Type B pancreatic cell (in vitro differentiated cells): ENCODE measurements at places on chromosomes 4 and X.

- H3K4me3 ChIP-seq = peak overlapping the region; percentile 92
- H3K4me1 ChIP-seq = peaks cover 20% of the 10 kb centered on the region
- no peaks in the 10 kb centered on the region for H3K36me3 ChIP-seq
Observed at GRCh38 chrX:71181558-71181909, 36.9 kb downstream of the NLGN3 start.

GRCh38 chr4:19791422-19792123 is 460.1 kb upstream of the SLIT2 start:
- H3K4me1 ChIP-seq = no peaks in the 10 kb centered on the region
- no peaks in the 10 kb centered on the region for H3K36me3 ChIP-seq
- peaks cover 35% of the 10 kb centered on the region for H3K27me3 ChIP-seq
- H3K27ac ChIP-seq = no peak overlapping the region
- H3K4me3 ChIP-seq = no peak overlapping the region

DNA sequence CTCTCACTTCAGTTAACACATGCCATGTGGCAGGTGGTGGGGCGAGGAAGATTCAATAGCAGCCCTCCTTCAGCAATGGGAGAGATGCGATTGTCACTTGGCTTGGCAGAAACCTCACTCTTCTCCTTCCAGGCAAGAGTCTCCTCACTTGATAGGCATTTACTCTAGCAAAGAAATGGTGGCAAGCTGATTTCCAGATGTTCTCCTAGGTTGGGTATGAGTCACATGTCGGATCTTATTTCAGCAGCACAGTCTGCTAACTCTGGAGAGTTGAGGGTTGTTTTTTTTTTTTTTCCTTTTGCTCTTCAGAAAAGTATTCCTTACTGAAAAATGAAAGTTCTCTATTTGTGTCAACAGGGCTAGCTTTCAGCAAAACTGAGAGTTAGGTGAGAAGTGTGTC is 119.5 kb upstream of the CHRDL1 start:
- H3K27me3 ChIP-seq = no peaks in the 10 kb centered on the region
- no peak overlapping the region for H3K27ac ChIP-seq
- DNase-seq = no peak
- no peak overlapping the region for H3K4me3 ChIP-seq

GRCh38 chr4:2256781-2257191 is 5.1 kb downstream of the MXD4 start:
- H3K4me3 ChIP-seq = no peak overlapping the region
- no peaks in the 10 kb centered on the region for H3K27me3 ChIP-seq
- peaks cover 9% of the 10 kb centered on the region for H3K36me3 ChIP-seq
- peaks cover 6% of the 10 kb centered on the region for H3K4me1 ChIP-seq
- DNase-seq = no peak

DNA sequence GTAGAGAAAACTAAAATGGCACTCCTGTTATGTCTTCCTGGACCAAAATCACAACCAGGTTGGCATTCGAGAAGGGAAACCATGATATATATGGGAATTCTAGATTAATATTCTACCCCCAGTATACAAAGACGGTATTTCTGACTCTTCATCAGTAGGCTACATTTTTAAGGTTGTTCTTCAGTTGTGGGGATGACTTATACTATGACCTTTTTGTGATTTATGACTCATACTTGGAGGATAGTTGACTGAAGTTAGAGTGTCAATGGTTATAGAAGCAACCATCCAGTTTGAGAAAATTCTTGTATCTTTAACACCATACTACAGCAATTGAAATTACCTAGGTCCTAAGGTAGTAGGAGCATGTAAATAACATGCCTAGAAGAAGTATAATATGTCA is 49.8 kb upstream of the CYSLTR1 start:
- H3K4me3 ChIP-seq = no peak overlapping the region
- H3K27me3 ChIP-seq = no peaks in the 10 kb centered on the region
- H3K27ac ChIP-seq = no peak overlapping the region
- no peaks in the 10 kb centered on the region for H3K36me3 ChIP-seq

DNA sequence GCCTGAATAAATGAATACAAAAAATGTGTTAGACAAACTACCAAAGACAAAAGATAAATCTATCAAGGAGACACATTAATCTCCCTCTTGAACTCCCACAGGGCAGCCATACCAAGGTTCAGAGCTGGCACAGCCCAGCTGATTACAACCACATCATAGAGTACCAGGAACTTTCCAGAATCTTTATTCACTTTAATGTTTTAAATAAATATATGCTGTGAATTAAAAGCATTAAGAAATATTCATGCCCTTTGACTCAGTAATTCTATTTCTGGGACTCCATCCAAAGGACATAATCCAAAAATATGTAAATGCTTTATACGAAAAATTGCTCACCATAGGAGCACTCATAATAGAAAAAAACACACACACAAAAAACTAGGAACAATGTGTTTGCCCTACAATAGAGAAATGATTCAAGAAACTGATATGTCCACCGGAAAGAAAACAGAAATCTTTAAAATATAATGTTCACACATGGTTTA is 126.0 kb downstream of the LDB2 start:
- H3K27me3 ChIP-seq = peaks cover 4% of the 10 kb centered on the region
- no peaks in the 10 kb centered on the region for H3K4me1 ChIP-seq
- H3K36me3 ChIP-seq = peaks cover 3% of the 10 kb centered on the region
- no peak overlapping the region for H3K27ac ChIP-seq
- no peak for DNase-seq
- no peak overlapping the region for H3K4me3 ChIP-seq

DNA sequence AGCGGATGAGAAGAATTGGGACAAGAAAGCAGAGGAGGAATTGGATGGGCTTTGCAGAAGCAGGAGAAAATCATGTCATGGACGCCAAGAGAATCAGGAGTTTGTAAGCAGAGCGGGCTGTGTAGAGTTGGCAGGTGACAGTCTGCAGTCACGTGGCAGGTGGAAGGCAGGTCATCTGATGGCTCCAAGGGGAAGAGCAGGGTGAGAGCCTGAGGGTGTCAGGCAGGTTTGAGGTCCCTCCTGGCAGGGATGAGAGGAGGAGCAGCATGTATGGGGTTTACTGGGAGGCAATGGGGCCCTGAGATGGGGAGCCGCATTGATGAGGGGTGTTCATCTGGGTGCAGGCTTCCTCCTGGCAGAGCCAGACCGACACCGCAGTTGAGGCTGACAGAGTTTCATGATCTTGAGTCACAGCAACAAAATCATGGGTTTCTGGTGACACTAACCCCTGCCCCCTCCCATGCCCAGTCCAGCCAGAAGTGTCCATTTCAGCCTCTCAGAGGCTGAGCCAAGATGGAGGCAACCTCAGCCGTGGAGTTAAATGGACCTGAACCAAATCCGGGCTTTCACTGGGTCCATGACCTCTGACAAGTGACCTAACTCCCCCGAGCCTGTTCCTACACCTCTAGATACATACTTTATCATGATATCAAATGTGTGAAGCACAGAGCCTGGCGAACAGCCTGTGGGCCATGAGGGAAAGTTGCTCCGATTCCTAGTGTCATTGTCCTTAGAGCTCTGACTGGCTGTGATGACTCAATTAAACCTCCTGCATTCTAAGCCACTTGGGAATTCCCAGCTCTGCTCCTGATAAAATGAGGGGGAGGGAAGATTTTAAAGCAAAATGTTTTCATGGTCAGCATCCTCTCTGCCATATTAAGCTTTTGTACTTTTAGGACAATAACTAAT is 36.1 kb downstream of the EVC start:
- H3K27ac ChIP-seq = no peak overlapping the region
- DNase-seq = peak; percentile 25
- no peaks in the 10 kb centered on the region for H3K27me3 ChIP-seq
- no peak overlapping the region for H3K4me3 ChIP-seq

- DNase-seq = no peak
- peak overlapping the region; percentile 75 for H3K27ac ChIP-seq
- H3K4me3 ChIP-seq = no peak overlapping the region
- H3K36me3 ChIP-seq = peaks cover 3% of the 10 kb centered on the region
- no peaks in the 10 kb centered on the region for H3K27me3 ChIP-seq
Observed at GRCh38 chr4:39464886-39465501, 6.1 kb downstream of the LIAS start.

DNA sequence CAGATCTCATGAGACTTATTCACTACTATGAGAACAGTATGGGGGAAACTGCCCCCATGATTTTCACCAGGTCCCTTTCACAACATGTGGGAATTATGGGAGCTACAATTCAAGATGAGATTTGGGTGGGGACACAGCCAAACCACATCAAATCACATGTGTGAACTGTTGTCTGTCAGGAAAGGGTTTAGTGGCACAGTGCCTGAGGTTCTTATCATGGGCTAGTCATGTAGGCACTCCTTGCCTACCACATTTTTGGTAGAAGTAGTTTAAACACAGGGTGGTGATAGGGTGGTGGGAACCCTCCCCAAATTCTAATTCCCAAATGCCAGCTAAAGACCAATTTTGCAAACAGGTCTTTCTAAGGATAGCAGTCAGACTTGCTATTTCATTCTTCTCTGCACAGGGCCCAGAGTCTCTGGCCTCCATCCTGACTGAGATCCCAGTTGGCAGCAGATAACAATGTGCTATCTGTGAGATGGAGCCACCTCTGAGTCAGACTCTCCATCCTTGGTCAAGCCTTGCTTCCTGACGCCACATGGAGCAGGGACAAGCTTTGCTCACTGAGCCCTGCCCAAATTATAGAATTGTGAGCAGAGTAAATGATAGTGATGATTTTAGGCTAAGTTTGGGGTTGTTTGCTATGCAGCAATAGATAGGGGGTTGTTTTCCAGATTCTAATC is 33.5 kb upstream of the SETD7 start:
- H3K27me3 ChIP-seq = no peaks in the 10 kb centered on the region
- no peak for DNase-seq
- no peak overlapping the region for H3K27ac ChIP-seq
- H3K4me1 ChIP-seq = no peaks in the 10 kb centered on the region
- H3K36me3 ChIP-seq = no peaks in the 10 kb centered on the region

GRCh38 chr4:35912174-35912573 is 332.1 kb downstream of the ARAP2 start:
- no peaks in the 10 kb centered on the region for H3K27me3 ChIP-seq
- H3K4me1 ChIP-seq = no peaks in the 10 kb centered on the region
- no peak for DNase-seq
- H3K27ac ChIP-seq = no peak overlapping the region
- no peaks in the 10 kb centered on the region for H3K36me3 ChIP-seq

- H3K27me3 ChIP-seq = no peaks in the 10 kb centered on the region
- peaks cover 6% of the 10 kb centered on the region for H3K36me3 ChIP-seq
- H3K4me1 ChIP-seq = peaks cover 9% of the 10 kb centered on the region
- no peak overlapping the region for H3K27ac ChIP-seq
- no peak for DNase-seq
- no peak overlapping the region for H3K4me3 ChIP-seq
Observed at GRCh38 chrX:70169281-70169680, 8.0 kb upstream of the DGAT2L6 start.

DNA sequence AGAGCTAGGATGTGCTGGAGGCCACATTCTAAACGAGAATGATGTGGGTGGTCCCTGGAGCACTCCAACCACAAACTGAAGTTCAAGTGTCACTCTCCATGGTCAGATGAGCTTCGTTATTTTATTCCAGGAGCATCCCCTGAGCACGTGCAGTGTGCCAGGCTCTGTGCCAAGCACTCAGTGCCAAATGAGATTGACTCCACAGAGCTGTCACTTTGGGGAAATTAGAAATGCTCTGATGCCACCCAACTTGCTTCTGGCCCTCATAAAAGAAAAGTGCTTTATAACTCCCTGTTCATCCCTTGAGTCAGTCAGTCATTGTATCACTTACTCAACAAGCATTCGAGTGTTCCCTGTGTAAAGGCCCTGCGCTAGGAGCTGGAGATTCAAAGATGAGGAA is 91.2 kb downstream of the RTL5 start:
- DNase-seq = no peak
- no peak overlapping the region for H3K27ac ChIP-seq
- no peaks in the 10 kb centered on the region for H3K27me3 ChIP-seq
- no peaks in the 10 kb centered on the region for H3K36me3 ChIP-seq

GRCh38 chr4:182294451-182294850 is 51.2 kb downstream of the TENM3 start:
- no peaks in the 10 kb centered on the region for H3K27me3 ChIP-seq
- no peak overlapping the region for H3K4me3 ChIP-seq
- H3K4me1 ChIP-seq = no peaks in the 10 kb centered on the region
- no peak for DNase-seq

GRCh38 chr4:183098019-183098722 is 886 bp upstream of the WWC2 start:
- DNase-seq = peak; percentile 76
- no peaks in the 10 kb centered on the region for H3K36me3 ChIP-seq
- peak overlapping the region; percentile 75 for H3K27ac ChIP-seq
- H3K4me3 ChIP-seq = peak overlapping the region; percentile 84

GRCh38 chr4:80221161-80221560 is 23.9 kb downstream of the PRDM8 start:
- no peaks in the 10 kb centered on the region for H3K36me3 ChIP-seq
- no peak overlapping the region for H3K4me3 ChIP-seq
- no peak for DNase-seq
- no peak overlapping the region for H3K27ac ChIP-seq
- H3K4me1 ChIP-seq = no peaks in the 10 kb centered on the region

DNA sequence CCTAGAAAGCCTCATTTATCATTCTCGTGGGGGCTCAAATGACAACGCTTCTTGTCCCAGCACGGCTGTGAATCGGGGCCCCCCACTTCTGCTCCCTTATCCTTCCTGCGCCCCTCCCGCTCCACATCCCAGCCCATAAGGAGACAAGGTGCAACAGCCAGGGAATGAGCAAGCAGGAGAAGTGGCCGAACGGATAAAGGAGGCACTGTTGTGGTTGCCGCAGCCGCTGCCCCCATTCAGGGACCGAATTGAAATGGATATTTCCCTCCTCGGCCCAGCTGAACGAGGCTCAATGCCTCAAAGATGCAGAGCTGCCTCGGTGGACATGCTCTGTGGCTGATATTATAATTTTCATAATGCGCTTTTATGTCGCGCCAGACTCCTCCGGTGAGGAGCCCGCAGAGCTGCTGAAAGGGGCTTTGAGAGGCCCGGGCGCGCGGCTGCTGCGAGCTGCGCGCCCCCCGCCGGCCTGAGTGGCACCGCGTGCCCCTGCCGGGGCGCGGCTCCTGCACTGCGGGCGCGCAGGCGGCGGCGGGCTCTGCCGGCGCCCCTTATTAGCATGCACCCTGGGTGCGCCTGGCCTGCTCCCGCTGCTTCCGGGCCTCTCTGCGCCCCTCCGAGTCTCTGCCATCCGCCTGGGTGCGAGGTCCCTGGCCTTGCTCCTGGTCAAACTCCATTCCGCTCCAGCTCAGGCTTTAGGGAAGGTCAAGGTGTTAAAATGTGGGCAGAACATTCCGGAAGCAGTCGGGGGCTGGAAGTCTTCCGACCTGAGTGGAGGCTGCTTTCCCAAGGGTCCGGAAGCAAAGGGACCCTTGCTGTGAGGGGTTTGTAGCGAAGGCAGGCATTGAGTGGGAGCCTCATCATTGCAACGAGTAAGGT is 68.2 kb upstream of the TMEM33 start:
- peak overlapping the region; percentile 82 for H3K4me3 ChIP-seq
- H3K27me3 ChIP-seq = peaks cover 96% of the 10 kb centered on the region
- no peaks in the 10 kb centered on the region for H3K36me3 ChIP-seq
- DNase-seq = no peak
- H3K4me1 ChIP-seq = peaks cover 35% of the 10 kb centered on the region

GRCh38 chrX:26387906-26388305 is 171.9 kb downstream of the MAGEB5 start:
- no peak for DNase-seq
- no peak overlapping the region for H3K4me3 ChIP-seq
- H3K4me1 ChIP-seq = no peaks in the 10 kb centered on the region
